ENCODE measurements at places on chromosomes 12 and 14.
A peak's percentile ranks its signal among the peaks of the same experiment; 100 is the strongest.

DNA sequence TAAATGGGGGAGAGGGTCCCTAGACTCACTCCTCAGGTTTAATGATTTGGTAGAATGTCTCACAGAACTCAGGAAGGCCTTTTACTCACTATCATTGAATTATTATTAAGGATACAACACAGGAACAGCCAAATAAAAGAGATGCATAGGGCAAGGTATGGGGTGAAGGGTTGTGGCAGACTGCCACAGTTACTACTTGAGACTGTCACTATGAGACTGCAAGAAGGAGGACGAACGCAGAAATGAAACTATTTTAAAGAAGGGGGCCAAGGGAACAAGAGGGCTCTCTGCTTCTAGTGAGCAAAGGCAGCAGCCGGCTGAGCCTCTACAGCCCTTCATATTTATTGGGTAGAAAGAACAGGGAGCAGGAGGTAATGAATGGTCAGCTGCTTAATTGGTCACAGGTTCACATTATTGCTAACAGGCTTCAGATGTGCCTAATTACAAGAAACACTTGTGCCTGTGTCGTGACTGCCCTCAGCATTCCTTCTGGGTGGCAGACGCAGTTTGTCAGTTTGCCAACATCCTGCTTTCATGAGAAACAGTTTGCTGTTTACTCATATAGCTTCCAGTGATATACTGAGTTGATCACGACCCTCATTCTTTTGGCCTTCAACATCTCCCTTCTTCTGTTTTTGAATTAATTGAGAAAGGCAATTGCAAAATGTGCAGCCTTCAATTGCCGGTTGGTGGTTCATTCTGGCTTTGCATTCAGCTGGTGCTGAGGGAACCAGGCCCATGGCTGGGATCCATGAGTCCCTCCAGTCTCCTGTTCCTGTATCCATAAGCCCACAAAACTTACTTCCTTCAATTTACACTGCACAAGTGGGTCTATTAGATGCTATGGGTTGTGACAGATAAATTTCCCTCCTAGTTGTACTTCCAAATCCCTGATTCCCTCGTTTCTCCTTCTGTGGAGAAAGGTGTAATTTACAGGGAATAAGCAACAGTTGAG, 82.8 kb upstream of the PLEKHG7 start:
- DNase-seq: no peak

DNA sequence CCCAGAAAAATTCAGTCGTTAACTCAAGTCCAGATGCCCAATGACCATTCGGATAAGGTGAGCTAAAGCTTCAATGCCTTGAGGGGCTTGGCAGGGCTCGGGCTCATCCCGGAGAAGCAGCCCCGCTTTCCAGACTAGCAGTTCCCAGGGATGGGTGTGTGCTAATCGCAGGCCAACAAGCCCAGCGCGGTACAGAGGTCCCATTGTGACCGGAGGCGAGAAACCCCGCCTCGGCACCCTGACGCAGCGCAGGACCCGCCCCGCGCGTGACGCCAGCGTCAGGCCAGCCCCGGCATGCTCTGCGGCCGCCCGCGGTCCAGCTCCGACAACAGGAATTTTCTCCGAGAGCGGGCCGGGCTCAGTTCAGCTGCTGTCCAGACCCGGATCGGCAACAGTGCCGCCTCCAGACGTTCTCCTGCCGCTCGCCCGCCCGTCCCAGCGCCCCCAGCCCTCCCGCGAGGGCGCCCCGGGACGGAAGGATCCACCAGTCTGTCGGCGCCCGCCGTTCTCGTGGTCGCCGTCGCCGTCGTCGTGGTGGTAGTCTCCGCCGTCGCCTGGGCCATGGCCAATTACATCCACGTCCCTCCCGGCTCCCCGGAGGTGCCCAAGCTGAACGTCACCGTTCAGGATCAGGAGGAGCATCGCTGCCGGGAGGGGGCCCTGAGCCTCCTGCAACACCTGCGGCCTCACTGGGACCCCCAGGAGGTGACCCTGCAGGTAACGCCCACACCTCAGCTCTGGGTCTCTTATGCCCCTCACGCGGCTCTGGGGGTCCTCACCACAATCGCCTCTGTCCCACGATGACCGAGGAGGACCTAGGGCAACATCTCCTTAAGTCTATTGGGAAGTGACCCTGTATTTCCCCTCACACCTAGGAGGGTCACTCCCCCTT, at the start of gene ETNK1:
Gene ETNK1, plus strand, starts transcription at position 302 of the 892 bp plus-strand sequence. Its CDS starts 260 bp downstream, at position 562.
- peak; percentile 40 for DNase-seq

GRCh38 chr12:52206304-52207040, 14.7 kb upstream of the KRT80 start:
- no peak for DNase-seq

DNA sequence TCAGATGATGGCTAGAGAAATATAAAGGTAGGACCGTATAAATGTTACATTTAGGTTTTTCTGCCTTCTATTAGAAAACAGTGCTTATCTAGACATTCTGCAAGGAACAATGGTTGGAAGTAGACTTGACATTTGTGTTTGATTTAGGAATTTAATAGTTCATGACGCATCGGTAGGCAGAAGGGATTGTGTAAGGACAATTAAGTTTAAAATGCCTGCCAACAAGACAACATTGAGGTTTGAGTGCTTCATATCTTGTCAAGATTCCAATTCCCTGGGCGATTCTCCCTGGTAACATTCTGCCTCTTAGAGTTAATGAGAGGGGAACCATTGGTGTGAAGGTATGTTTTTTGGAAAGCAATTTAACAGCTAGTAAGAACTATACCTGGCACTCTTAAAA, 186.8 kb upstream of the RBM19 start:
- DNase-seq: no peak

All from stimulated activated CD4-positive, alpha-beta T cell treated with anti-CD3 and anti-CD28 coated beads, Interleukin-1b, Interleukin-23, amount 100 ng/mL, for 1 hour (primary cell).